ENCODE measurements at places on chromosomes 5 and 9. TPM values are rescaled to one million over a fixed set of nuclear protein-coding genes. Genes with fewer than 3 reads are reported as not detected.

- no peak for DNase-seq
Observed at GRCh38 chr5:151881621-151882225, 42.9 kb downstream of the GLRA1 start.

DNA sequence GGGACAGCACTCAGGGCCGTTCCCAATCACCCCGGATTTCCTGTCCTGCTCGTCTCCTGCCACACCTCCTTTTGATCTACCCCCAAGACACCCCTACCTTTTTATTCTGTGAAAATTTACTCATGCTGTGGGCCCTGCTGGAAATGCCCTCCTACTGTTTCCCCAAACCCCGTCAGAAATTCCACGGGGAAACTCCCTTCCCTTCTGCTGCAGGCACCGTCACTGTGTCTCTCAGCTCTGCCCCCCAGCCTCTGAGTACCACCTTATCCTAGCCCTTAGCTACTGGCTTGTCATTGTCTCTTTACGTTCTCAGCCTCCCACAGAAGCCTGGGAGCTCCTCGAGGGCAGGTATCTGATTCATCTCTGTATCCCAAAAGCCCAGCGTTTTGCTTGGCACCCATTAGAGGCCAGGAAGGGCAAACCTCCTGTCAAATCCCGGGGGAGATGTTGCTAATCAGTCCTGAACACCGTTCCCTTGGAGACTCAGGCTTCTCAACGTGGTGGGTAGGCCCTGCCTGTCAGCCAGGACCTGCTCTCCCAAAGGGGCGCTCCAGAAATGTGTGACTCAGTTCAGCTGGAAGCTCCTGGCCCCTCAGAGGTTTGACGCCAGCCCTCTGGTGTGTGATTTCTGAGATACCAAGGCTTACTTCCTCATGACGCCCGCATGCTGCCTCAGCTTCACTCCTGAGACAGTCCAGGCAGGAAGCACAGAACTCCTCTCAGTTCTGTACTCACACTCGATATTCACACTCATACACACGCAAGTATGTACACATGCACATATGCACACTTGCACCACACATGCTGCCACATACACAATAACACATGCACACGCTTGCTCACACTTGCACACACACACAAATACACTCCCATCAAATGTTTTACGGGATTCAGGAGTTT lies 50.7 kb upstream of the GRHPR start:
- peak; percentile 81 for DNase-seq

DNA sequence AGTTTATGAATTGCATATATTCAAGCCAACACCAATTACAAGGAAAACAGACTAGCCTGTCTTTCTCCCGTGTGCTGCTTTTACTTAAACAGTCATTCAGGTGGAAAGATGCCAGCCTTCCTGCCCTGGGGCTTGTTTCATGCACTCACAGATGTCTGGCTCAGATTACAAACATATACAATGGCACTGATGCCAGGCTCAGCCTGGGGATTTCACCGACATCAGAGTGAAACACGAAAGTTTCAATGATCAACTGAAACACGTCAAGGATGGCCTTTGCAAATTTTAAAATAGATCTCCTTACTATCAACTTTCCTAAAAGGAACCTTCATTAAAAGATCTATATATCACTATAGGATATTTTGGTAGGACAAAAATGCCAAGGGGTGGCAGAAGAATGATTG lies 1576.5 kb downstream of the EFNA5 start:
- peak; percentile 78 for DNase-seq

The RELL2 gene
- total RNA-seq: 2.6 TPM

The DNAH5 gene
- 12.3 TPM for total RNA-seq

Data from Daoy (cell line).